Activated naive CD4-positive, alpha-beta T cell treated with Interleukin-2 at 50 U/mL for 16 hours (primary cell): ENCODE measurements at places on chromosomes 12 and 14.

- no peak for DNase-seq
Observed at GRCh38 chr14:53538316-53538881, 385.3 kb upstream of the DDHD1 start.

DNA sequence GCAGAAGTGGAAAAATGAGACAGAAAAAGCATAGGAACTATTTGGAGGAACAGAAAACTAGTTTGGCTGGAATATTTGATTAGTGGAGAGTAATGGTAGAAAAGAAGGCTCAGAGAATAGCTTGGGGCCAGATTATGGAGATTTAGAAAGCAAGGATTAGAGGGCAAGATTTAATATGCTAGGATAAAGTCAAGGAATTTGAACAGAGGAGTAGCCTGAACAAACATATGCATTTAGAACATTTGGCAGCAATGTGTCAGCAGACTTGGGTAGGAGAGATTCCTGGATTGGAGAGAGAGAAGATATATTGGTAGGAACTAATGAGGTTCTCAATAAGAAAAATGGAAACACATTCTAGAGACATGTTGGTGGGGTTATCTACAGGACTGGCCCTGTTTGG, 229.2 kb upstream of the PKP2 start:
- no peak for DNase-seq

- DNase-seq, result no peak
Observed at GRCh38 chr12:3661028-3661427, 91.9 kb downstream of the CRACR2A start.

GRCh38 chr12:56358836-56359532, 923 bp downstream of the STAT2 start:
- no peak for DNase-seq

DNA sequence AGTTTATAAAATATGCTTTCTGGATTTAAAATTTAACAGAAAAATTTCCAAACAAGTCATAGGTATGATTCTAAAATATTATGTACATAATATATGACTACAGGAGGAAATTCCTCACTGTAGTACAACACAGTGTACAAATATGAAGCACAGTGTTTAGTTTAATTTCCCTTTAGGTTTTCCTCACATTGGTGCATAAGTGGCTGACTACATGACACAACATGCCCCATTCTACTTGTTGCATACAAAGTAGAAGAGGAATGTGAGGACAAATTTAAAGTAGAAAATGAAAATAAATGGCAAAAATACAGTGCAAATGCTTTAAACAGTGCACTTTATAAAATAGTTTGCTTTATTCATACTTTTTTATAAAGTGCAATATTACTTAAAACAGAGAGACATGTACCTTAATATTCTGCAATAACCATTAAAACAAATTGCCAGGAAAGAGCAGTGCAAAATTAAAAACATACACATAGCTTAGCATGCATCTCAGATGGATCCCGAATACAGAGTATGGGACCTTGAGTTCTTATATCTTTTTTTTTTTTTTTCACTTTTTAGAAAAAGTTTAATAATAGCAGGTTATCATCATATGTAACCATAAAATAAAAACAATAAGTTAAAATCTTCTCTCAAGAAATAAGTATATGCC, 54.8 kb upstream of the TTC7B start:
- DNase-seq, result no peak

GRCh38 chr14:95543021-95543420, 8.2 kb downstream of the GLRX5 start:
- DNase-seq, result no peak

DNA sequence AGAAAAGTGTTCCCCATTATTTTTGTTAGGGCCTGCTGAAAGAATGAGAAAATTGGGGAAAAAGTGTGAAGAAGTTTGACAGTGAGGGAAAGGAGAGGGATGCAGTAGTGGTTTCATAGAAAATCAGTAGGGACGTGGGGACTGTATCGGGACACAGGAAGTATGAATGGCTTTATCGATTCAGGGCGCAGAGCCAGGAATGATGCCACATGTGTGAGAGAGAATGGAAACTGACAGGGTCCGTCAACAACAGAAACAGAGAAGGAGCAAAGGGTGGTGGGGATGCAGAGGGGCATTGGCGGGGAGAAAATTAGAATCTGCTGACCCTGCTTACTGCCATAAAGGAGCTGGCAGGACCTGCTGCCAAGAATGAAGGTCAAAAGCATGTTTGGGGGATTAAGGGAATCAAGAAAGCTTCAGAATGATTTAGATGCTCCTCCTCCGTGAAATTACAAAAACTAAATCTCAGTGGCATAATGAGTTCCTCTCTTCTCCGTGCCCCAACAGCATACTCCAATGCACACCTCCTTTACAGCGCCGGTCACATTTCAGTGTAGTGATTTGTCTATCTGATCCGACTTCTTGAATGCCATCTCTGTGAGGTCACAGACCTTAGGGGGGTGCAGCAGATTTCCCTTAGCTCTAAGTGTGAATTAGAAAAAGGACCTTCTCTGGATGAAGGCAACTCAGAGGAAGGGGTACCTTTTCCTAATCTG, 92.6 kb downstream of the EMP1 start:
- DNase-seq, result no peak

- DNase-seq, result no peak
Observed at GRCh38 chr14:75626863-75627262, 33.8 kb downstream of the ERG28 start.

- DNase-seq, result no peak
Observed at GRCh38 chr12:22480016-22480415, 64.3 kb downstream of the C2CD5 start.

DNA sequence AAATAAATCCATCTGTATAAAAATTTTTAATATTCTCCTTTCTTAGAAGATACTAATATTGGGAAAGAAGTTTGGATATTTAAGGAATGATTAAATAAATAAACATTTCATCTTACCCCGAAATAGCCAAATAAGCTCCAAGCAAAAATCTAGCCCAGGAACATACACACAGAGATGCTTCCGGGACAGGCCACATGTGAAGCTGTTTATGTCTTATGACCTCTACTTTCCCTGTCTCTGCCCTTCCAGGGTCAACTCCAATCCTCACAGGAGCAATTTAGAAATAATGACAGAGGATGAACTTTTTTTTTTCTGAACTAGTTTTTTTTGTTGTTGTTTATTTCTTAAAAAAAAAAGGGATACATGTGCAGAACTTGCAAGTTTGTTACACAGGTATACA, 89.4 kb downstream of the BTG1 start:
- DNase-seq, result no peak

- peak; percentile 81 for DNase-seq
Observed at GRCh38 chr14:35416108-35416750, 11.7 kb upstream of the NFKBIA start.

DNA sequence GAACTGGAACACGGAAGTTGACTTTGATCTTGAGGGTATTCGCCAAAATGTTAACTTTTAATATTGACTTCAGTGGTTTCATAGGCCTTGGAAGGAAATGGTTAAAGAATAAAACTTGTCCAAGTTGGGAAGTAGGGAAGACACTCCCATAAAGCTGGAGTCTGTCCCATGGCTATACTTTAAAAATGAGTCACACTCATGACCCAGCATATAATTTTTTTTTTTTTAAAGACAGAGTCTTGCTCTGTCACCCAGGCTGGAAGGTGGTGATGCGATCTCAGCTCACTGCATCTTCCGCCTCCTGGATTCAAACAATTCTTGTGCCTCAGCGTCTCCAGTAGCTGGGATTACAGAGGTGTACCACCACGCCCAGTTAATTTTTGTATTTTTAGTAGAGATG, 19.6 kb downstream of the TMPRSS12 start:
- no peak for DNase-seq

GRCh38 chr14:89748004-89748403, 206.5 kb downstream of the EFCAB11 start:
- DNase-seq, result peak; percentile 23

- DNase-seq, result no peak
Observed at GRCh38 chr12:110004598-110004997, 5.4 kb downstream of the ANKRD13A start.

- no peak for DNase-seq
Observed at GRCh38 chr12:87112571-87113345, 856.6 kb upstream of the MGAT4C start.

DNA sequence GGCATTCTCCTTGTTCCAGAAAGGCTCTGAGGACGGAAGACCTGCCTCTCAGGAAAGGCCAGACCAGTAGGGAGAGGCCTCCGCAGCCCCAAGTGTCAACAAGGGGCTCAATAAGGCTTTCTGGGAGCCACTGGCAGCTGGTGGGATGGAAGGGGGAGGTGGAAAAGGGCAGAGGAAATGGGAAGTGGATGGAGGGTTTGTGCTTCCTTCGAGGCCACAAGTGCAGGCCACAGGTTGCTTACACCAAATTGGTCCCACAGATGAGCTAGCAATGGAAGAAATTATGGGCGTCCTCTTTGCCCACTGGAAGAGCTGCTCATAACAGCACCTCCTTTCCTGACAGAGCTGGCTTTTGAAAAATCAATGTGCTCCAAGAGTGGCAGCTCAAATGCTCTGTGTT, 28.2 kb downstream of the P2RX4 start:
- no peak for DNase-seq

GRCh38 chr12:75836533-75836932, 195.0 kb downstream of the PHLDA1 start:
- DNase-seq, result no peak

DNA sequence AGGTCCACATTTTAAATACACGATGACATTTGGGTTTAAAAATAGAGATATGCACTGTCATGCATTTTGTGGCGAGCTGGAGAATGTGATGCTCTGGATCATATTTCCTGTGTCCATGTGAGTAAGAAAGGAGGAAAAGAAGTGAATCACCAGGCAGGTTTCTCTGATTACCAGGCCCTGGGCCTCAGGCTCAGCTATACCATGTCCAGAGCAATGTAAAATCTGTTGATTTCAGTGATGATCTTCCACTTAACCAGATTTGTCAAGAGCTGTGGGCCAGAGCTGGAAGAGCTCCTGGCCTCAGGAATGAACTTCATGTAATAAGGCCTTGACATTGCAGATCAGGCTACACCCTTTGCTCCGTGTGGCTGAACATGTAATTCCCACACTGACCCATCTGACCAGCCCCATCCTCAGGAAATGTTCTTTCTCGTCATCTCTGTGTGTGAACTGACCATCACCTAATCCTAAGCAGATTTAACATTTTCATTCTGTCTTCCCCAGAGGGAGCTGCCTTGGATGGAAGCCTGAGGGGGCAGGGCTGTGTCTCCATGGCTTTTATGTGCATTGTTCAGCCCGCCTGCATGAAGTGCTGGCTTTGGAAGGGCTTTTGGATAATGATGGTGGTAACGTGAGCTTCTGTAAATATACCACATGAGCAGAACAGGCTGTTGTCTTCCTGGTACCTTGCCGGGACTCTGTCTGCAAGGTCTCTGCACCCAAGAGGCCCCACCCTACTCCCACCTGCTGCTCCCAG, 54.5 kb downstream of the CRACR2A start:
- no peak for DNase-seq

DNA sequence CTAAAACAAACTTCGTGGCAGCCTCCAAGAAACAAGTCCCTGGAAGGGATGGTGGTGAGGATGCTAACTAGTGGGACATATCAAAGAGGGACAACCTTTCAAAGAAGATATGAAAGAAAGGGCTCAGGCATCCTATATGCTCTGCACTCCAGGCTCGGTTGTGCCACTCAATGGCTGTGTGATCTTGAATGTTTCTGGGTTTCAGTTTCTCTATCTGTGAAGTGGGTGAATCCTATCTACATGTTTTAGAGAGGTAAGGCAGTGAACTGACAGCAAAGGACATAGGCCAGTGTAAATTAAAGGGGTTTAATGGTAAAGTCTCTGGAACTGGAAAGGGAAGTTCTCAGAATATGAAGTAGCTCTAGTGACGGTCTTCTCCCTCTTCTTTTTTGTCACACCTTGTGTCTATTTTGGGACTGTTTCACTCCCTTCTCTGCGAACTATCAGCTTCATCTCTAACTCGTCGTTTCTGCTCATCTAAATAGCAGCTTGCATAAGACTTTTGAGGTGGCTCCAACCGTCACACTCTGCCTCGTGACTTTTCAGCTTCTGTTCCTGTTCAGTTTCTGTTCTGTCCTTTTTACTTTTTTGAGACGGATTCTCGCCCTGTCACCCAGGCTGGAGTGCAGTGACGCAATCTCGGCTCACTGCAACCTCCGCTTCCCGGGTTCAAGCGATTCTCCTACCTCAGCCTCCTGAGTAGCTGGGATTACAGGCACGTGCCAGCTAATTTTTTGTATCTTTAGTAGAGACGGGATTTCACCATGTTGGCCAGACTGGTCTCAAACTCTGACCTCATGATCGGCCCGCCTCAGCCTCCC, 273.6 kb downstream of the SUDS3 start:
- no peak for DNase-seq
